ENCODE measurements at places on chromosomes 1 and 21.

DNA sequence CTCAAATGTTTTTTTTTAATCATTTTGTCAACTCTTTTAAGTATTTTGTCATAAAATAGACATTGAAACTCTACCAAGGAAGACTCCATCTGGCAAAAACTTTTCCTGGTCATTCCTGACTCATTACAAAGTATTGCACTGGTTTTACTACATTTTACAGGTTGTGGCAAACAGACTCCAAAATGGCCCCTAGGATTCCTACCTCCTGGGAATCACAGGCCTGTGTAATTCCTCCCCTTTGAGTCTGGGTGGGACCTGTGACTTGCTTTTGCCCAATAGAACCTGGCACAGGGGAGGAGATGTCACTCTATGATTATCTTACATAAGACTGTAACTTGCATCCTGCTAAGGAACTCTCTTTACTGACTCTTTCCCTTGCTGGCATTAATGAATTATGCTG lies 123.6 kb upstream of the KCNJ6 start:
- no peak for DNase-seq

GRCh38 chr1:26016953-26017545 lies 4.5 kb upstream of the EXTL1 start:
- DNase-seq: no peak

GRCh38 chr1:160256396-160257046 lies 5.8 kb downstream of the DCAF8 start:
- no peak for DNase-seq

DNA sequence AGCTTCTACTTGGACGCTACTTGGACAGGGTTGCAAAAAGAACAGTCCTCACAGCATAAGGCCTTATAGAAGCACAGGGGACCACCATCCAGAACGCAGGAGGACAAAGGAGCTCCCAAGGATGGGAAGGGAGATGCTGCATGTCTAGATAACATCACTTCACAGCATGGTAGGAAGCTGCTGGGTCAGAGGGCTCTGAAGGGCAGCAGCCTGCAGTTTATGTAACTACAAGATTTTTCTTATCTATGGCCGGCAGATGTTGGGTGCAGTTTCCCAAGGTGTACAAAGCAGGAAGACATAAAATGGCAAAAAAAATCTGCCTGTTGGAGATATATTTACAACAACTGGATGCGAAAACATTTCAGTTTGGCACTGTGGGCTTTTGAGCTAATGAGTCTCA lies 45.3 kb upstream of the SLC5A9 start:
- no peak for DNase-seq

- DNase-seq: no peak
Measured at GRCh38 chr1:92985101-92985500, 23.8 kb upstream of the DIPK1A start.

DNA sequence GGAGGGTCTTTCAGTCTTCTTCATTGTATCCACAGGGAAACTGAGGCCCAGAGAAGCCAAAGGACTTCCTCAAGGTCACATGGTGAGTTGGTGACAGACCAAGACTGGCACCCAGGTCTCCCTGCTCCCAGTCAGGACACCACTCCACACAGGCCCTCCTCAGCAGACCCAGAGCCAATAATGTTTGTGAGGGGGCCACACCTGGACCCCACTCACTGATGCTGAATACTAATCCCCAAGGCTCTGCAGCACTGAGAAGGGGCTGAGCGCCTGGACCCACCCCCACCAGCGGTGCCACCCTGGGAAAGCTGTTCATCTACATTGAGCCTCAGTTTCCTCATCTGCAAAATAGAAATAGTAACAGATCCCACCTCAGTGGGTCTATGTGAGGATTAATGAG lies 79.5 kb downstream of the GLIS1 start:
- no peak for DNase-seq

DNA sequence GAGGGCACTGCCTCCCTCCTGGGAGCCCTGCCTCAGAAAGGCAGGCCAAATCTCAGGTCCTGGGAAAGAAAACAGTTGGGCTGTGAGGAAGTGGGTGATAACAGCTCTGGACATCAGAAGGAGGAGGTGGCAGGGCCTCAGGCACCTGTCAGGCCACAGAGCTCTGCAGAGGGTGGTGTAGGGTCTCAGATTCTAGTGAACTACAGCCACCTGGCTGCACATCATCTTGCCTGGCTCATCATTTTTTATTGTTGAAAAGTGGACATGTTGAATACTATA lies 15.3 kb upstream of the ZNF678 start:
- no peak for DNase-seq

- no peak for DNase-seq
Measured at GRCh38 chr1:2179283-2180013, 15.1 kb downstream of the FAAP20 start.

DNA sequence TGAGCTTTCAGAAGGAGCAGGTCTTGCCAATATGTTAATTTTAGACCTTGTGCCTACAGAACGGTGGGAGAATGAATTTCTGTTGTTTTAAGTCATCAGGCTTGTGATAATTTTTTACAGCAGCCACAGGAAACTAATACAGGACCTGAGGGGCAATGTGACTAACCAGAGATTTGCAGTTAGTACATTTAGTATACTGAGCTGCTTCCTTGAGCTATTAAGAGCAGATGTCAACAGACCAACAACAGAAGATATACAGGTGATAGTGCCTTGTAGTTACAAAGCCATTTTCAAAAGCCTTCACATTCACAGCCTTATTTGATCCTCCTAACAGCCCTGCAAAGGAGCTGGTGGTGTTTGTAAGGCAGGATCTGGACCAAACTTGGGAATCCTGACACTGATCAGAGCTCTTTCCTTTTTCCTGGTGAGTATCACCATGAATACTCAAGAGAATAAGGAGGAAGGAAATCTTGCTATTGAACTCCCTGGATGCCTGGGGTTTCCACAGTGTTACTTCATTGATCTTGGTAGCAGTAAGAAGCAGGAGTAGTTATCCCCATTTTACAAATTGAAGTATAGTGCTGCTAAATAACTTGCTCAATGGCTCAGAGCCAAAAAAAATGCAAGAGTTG lies 4.7 kb upstream of the SLAMF1 start:
- DNase-seq: no peak

DNA sequence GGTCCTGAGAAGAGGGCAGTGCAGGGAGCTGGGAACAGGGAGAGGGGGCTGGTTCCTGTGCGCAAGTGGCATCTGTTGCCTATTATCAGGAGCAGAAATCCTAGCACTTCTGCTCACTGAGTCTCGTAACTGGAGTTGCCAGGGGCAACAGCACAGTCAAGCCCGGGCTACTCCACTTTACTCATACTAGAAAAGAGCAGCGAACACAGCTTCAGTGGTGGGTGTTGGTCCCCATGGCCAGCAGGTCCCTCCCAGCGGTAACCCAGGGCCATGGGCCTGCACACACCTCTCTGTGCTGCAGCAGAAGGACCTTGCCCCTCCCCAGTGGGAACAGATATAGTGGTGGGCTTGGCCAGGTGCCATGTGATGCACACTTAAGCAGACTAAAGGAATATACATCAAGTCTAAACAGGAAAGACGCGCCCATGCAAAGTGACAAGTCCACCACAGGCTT lies 8.5 kb downstream of the PYCR2 start:
- no peak for DNase-seq

- no peak for DNase-seq
Measured at GRCh38 chr1:204568576-204569315, 52.5 kb downstream of the MDM4 start.

DNA sequence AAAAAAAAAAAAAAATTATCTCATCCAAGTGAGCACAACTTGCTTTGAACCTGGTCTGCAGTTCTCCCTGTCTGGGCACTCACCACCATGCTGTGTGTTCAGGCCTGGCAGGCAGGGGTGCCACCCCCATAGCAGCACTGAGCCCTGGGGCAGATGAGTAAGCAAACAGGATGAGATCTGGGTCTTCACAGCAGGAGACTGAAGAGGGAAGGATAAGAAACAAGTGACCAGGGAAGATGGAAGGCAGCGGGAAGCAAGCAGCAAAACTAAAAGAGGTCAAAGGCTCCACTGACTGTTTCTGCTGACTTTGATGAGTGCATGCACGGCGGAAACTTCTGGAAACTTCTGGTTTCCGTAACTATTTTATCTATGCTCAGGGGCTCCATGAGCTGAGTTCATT lies 133.5 kb upstream of the SOD1 start:
- DNase-seq: no peak

Measured in stimulated activated CD4-positive, alpha-beta T cell treated with anti-CD3 and anti-CD28 coated beads, Interleukin-1b, Interleukin-23, amount 100 ng/mL, for 24 hours (primary cell).